ENCODE measurements at places on chromosomes 11 and 22. TPM values are rescaled to one million over a fixed set of nuclear protein-coding genes. Genes with fewer than 3 reads are reported as not detected.

Gene GLB1L2
- total RNA-seq = 0.17 TPM

Gene FAM227A
- total RNA-seq = 0.65 TPM

Gene TNKS1BP1
- total RNA-seq = 79.6 TPM

Gene ELFN2
- under 0.01 TPM for total RNA-seq

Gene SLC25A18
- not detected for total RNA-seq

Gene VSIG10L2
- total RNA-seq = not detected

Gene PRG3
- total RNA-seq = not detected

- no peak for DNase-seq
Measured at GRCh38 chr11:63961608-63962412, 12.6 kb upstream of the COX8A start.

DNA sequence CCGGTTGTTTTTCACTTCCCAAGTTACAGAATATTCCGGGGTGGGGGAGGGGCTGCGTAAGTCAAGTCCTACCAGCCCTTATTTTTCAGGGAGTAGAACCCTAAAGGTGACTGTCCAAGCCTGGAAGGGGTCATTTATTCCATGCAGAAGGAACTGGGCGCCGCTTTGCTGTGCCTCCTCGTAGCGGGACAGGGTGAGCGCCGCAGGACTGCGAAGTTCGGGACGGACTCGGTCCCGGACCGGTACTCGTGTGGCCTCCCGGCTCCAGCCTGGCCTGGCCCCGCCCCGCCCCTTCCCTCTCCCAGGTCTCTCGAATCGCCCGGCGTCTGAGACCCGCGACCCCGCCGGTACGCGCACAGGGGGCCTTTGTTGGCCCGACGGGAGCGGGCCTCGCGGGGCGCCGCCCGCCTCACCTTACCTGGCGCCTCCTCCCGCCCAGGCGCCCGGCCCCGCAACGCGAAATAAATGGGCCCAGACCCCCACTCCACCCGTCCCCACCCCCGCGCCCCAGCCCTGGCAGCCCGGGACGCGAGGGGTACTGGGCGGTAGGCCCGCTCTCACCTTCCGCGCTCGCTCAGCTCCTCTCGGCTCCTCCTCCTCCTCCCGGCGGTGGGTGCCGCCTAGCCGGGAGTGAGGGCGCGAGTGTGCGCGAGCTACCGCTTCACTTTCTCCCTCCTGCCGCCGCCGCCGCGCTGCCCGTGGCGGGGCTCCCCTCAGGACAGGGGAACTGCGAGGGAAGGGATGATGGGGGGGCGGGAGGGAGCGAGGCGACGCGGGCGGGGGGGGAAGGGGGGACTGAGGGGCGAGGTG lies 698 bp downstream of the PAK1 start:
- no peak for DNase-seq

GRCh38 chr22:37249986-37250385 lies 5.9 kb upstream of the RAC2 start:
- no peak for DNase-seq

GRCh38 chr11:10725114-10725906 lies 25.7 kb upstream of the CTR9 start:
- no peak for DNase-seq

- no peak for DNase-seq
Measured at GRCh38 chr11:70637949-70638583, 239.7 kb downstream of the CTTN start.

GRCh38 chr11:34665077-34665835 lies 44.4 kb downstream of the EHF start:
- no peak for DNase-seq

- no peak for DNase-seq
Measured at GRCh38 chr11:33001281-33001680, 14.4 kb upstream of the DEPDC7 start.

GRCh38 chr11:16169956-16170847 lies 186.1 kb downstream of the SOX6 start:
- no peak for DNase-seq

DNA sequence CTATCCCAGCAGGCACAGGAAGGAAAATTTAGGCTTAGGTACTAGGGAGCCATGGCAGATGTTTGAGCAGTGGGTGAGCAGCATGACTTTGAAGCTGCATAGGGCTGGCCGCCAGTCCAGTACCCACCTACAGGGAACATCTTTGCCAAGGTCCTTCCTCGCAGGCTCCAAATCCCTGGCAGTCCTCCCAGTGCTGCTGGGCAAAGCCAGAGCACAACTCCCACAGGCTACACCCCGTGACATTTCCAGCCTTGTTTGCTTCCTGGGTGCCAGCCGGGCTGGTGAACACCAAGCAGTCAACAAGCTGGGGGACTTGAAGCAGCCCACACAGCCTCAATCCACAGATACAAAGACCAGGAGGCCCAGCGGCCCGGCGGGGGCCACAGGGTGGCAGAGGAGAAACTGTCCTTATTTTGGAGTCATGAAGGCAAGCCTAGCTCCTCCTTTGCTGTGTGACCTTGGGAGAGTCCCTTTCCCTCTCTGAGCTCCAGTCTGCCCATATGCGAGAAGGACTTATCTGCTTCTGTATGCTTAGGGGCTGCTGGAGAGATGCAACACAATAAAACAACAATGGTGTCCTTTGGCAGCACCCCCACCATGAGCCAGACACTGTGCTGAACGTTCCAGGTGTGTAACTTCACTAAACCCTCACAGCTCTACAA lies 28.0 kb downstream of the TPST2 start:
- DNase-seq = no peak

- DNase-seq = no peak
Measured at GRCh38 chr11:46143049-46143806, 22.0 kb upstream of the PHF21A start.

GRCh38 chr11:44615041-44615755 lies 49.7 kb downstream of the CD82 start:
- no peak for DNase-seq

DNA sequence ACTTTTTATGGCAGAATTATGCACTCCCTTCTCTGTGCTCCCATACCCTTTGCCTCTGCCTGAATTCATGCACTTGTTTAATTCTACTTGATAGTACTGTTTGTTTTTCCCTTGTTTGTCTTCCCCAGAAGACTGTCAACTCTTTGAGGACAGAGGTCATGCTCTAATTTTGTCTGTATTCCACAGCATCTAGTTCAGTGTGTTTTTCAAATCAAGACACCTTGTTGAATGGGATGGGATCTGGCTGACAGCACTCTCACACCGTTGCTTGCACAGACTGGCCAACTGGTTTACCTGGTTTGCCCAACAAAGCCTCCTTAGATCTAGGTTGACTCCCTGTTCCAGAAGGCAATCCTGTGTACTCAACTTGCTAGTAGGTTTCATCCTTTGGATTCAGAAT lies 121.2 kb upstream of the TIMP3 start:
- DNase-seq = no peak

DNA sequence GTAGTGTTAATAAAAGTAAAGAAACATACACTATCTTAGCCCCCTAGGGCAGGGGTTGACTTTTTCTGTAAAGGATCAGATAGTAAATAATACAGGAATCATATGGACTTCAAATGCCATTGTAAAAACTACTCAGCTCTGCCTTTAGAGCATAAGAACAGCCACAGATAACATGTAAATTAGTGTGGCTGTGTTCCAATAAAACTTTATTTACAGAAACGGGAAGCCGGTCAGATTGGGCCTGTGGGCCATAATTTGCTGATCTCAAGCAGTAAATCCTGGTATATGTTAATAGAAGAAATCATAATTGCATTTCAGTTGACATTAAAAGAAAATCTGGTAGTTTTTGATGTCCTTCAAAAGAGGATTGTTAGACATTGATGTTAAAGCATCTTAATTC lies 76.5 kb downstream of the ZC3H12C start:
- DNase-seq = no peak

DNA sequence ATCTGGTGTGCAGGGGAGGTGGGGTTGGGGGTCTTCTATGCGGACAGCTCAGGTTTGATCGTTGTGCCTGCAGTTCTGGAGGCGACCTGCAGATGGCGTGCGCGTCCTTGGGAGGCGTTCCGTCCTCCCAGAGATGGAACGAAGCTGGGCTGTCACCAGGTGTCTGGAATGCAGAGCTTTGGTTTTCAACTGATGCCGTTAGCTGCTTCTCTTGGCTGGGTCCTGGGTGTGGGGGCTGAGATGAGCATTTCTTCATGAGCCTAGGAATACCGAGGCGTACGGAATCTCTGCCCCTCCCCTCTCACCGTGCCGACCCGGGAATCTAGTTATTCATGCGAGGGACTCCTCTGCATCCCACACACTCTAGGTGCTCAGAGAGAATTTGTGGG lies 98.6 kb downstream of the CEP164 start:
- peak; percentile 74 for DNase-seq

- no peak for DNase-seq
Measured at GRCh38 chr11:119091178-119091577, 6.5 kb downstream of the HMBS start.

- no peak for DNase-seq
Measured at GRCh38 chr11:126277322-126277721, 5.6 kb upstream of the TIRAP start.

DNA sequence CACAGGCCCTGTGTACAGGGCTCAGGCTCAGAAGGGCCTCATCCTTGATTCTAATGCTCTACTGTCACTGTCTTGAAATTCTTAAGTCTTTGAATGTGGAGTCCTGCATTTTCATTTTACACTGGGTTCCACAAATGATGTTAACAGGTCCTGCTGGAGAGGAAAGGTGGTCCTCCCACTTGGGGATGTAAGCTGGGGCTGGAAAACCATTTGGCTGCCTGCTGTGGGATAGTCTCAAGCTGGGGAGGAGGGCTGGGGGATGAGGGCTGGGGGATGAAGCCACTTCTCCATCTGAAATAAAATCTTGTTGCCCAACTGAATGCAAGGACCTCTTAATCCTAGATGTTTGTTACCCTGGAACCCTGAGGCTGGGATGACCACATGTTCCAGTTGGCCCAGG lies 423.0 kb downstream of the TENM4 start:
- DNase-seq = no peak

DNA sequence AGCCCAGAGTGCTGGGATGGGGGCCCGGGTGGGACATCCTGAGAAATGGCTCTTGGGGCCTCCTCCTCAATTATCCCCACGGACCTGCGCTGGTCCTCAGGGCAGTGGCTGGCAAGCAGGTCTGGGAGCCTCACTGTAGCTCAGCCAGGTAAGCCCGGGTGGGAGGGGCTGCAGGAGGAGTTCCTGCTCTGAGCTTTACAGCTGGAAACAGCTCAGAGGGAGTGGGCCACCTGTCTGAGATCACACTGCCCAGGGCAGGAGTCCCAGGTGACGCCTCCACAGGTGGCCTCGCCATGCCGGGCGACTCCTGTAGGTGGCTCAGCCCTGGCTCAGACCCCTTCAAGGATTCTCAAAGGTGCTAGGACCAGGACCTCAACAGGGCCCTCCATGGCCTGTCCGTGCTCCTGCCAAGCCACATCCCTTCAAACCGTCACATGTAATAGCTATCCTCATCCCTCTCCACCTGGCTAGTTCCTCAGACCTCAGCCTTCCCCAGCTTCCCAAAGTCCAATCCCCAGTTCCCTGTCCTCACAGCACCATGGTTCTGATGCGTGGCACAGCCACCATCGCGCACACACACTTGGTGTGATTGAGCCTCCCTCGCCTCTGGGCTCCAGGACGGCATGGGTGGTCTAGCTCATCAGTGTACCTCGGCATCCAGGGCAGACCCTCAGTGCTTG lies 3.6 kb upstream of the TSSK2 start:
- DNase-seq = no peak

GRCh38 chr11:123062892-123063825 lies 1.2 kb upstream of the HSPA8 start:
- peak; percentile 73 for DNase-seq

DNA sequence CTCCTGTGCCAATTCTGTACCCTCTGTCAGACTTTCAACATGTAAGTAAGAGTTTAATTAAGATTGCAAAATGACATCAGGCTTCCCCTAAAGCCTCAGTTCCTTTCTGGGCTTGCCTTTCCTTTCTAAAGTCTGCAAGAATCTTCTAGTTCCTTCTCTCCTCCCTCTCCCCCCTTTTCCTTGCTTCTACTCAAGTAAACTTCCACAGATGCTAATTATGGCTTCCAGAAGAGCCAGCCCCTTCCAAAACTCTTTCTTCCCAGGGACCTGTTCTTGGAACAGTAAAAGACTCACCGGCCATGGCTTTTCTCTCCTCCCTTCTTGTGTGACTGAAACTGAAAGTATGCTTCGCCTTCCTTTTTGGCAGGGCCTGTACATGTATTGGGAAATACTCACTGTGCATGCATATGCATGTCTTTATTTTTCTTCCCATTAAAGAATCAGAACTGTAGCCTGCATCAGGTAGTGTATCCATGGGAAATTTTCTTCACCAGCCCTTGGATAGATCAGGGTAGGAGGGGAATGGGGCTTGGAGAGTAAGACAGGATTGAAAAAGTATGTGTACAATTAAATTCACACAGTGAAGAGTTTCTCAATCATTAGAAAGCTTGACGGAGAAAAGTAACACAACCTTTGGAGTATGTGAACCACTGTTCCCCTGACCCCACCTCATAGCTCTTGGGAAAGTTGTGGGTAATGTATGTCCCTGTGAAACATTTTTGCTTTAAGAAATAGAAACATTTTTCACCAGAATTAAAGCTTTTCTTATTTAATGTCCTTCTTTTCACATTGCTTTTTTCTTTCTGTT lies at the start of gene CASP1:
Gene CASP1 (minus strand): TSS at position 332 of the 808 bp plus-strand sequence. CDS start 31 bp downstream, at position 301.
- peak; percentile 65 for DNase-seq

- DNase-seq = no peak
Measured at GRCh38 chr22:36104988-36105387, 55.6 kb downstream of the APOL3 start.

- DNase-seq = no peak
Measured at GRCh38 chr22:27719036-27719347, 82.6 kb downstream of the MN1 start.

GRCh38 chr22:48705159-48705916 lies 1122.3 kb downstream of the BRD1 start:
- DNase-seq = no peak

- no peak for DNase-seq
Measured at GRCh38 chr11:89015614-89016013, 50.2 kb downstream of the GRM5 start.

- peak; percentile 56 for DNase-seq
Measured at GRCh38 chr22:32080904-32081303, 37.8 kb downstream of the SLC5A1 start.

DNA sequence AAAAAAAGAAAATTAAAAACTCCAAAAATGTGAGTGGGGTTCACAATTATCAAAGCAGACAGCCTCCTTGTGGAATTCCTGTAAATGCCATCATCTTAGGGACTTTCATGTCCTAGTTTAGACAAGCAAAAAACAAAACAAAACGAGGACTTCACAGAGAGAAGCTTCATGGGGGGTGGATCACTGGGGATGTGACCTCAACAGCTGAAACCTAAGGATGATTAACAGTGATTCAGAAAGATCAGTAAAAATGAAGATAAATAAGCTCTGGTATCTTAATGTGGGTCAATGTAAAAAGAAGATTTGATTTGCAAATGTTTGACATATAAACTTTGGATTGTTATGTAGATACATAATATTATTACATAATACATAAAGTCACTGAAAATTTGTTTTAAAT lies 8.1 kb upstream of the OR10W1 start:
- no peak for DNase-seq

GRCh38 chr11:96045622-96046456 lies 121.9 kb upstream of the MTMR2 start:
- peak; percentile 29 for DNase-seq

DNA sequence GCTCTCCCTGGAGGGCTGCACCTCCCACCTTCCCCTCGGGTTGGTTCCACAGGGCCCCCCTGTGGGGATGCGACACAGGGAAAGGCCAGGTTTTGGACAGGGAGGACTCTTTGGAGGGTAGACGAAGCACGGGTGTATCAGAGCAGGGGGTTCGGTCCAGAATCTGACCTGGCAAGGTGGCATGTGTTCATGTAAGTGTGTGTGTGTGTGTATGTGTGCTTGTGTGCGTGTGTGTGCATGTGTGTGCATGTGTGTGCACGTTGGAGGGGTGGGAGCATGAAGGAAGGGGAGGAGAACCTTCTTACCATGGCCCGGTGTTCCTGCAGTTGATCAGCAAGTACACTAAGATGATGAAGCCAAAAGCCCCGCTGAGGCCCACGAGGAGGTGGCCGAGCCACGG lies 14.7 kb downstream of the IL2RB start:
- no peak for DNase-seq

All from dermis blood vessel endothelial cell (primary cell).